ENCODE measurements at places on chromosomes 6 and 20.

- no peak for DNase-seq
Observed at GRCh38 chr6:34393191-34393965, 909 bp upstream of the NUDT3 start.

DNA sequence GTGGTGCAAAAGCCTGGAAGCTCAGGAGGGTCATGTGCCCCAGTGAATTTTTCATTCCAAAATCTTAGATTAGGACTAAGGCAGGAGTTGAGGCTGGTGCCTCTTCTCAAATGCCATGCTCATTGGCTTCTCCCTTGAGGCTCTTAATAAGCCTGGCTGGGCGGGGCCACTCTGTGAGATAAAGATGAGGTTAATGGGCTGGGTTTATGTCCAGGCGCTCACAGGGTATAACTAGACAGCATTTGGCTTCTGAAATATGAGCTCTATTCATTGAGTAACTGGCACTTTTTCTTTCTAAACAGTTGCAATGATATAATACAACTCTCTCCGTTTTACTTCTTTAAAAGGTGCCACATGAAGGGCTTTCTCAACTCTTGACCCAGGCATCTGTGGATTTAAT lies 156.3 kb downstream of the SCML4 start:
- DNase-seq = no peak

DNA sequence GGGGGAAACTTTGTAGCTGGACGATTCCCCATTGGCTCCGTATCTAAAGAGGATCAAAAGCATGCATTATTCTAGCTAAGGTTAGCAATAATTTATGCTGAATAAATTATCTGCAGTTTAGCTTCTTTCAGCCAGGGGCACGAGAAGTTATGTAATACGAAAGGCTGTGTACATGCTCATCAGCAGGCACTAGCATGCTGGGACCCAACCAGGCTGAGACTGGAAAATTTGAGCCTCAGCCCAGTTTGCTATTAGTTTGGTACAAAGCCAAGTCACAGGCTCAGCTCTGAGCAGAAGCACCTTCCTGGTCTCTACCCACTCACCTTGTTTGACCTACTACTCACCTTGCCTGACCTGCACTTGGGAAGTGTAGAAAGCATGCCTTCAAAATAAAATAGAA lies 328.1 kb upstream of the ARID1B start:
- DNase-seq = no peak

DNA sequence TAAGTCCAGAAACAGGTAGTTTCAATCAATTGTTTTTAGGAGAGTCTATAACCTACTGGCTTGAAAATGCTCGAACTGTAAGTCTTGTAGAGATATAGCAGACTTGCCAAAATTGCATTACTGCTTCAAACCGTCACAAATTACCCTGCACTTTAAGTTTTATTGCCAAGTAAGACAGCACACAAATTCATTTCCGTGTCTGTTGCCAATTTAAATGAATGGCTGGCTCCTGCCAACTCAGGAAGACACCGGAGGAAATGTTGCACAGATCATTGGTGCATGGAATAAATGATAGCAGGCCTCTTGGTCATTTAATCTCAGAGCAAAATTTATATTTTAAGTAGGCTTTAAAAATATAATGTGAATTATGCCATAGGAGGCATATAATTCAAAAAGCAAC lies 438.1 kb downstream of the HACE1 start:
- no peak for DNase-seq

- no peak for DNase-seq
Observed at GRCh38 chr20:43583982-43584432, 6.7 kb upstream of the IFT52 start.

GRCh38 chr20:5482791-5483190 lies 166.0 kb upstream of the PROKR2 start:
- DNase-seq = no peak

GRCh38 chr6:62452586-62452985 lies 166.6 kb upstream of the KHDRBS2 start:
- no peak for DNase-seq

- DNase-seq = no peak
Observed at GRCh38 chr6:8499540-8499939, 64.2 kb upstream of the SLC35B3 start.

DNA sequence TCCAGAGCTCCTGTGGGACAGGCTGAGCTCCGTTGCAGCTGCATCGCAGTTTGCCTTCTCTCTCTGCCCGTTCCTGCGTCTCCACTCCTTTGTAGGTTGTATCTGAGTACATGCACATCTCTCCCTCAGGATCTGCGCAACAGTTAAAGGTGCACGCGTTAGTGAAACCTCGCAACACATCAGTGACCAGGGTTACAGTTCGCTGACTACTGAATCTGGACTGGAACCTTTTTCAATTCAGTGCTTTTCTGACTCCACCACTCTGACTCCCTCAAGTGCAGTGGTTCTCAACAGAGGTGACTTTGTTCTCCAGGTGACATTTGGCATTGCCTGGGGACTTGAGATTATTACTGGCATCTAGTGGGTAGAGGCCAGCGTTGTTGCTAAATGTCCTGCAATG lies 44.0 kb downstream of the UST start:
- no peak for DNase-seq

- no peak for DNase-seq
Observed at GRCh38 chr20:1856424-1856823, 38.8 kb upstream of the SIRPA start.

GRCh38 chr20:45842169-45842812 lies 8.7 kb downstream of the SNX21 start:
- DNase-seq = no peak
